ENCODE measurements at places on chromosomes 2 and 18.
A peak's percentile ranks its signal among the peaks of the same experiment; 100 is the strongest.

GRCh38 chr2:238643400-238643907 is 204.4 kb upstream of the TWIST2 start:
- no peak for DNase-seq

- no peak for DNase-seq
These were observed 48.4 kb downstream of the MTX2 start for GRCh38 chr2:176317623-176318065.

- no peak for DNase-seq
These were observed 78.2 kb downstream of the EHBP1 start for GRCh38 chr2:62783679-62784078.

- DNase-seq, result peak; percentile 42
These were observed 389.5 kb downstream of the RND3 start for GRCh38 chr2:150097901-150098531.

DNA sequence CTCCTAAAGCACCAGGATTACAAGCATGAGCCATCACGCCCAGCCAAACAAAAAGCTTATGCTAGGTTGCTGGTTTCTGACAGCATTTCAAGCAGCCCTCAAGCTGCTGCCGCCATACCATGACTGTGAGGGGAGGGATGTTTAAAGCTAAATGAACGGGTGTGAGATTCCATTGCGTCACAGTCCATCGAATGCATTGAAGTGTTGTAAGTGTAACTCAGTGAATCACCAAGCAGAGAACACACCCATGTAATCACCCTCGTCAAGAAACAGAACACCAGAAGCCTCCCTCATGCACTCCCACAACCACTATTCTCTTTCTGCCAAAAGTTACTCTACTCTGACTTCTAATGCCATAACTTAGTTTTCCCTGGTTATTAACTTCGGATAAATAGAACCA is 32.8 kb upstream of the MC5R start:
- DNase-seq, result no peak

DNA sequence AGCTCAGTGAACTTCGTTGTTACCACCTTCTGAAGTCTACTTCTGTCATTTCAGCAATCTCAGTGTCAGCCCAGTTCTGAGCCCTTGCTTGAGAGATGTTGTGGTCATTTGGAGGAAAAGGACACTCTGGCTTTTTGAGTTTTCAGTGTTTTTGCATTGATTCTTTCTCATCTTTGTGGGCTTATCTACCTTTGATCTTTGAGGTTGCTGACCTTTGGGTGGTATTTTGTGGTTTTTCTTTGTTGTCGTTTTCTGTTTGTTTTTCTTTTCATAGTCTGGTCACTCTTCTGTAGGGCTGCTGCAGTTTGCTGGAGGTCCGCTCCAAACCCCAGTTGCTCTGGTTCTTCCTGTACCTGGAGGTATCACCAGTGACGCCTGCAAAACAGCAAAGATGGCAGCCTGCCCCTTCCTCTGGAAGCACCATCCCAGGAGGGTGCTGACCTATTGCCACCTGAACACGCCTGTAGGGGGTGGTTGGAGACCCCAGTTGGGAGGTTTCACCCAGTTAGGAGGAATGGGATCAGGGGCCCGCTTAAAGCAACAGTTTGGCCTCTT is 74.7 kb downstream of the EPC2 start:
- no peak for DNase-seq

DNA sequence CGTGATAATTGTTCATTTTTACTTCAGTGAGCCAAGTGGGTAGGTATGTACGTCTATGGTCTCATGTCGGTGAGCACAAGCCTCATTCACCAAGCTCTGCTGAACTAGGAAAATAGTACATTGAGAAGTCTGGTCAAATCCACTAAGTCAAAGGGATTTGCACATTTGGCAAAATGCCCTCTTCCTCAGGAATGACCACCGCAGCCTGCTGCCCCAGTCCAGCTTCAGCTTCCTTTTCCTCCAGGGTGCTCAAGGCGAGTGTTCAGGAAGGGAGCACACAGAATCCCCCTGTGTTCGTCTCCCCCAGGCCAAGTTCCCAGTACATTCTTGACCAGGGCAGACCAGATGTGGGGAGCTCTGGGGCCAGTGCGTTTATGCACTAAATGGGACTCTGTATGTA is 23.0 kb downstream of the TCF7L1 start:
- peak; percentile 41 for DNase-seq
